ENCODE measurements at places on chromosomes 2 and 18.
A peak's percentile ranks its signal among the peaks of the same experiment; 100 is the strongest.

- no peak for DNase-seq
Measured at GRCh38 chr2:194545978-194546377, 1111.0 kb upstream of the SLC39A10 start.

GRCh38 chr2:227973241-227973640 is 101.8 kb downstream of the DAW1 start:
- DNase-seq = no peak

DNA sequence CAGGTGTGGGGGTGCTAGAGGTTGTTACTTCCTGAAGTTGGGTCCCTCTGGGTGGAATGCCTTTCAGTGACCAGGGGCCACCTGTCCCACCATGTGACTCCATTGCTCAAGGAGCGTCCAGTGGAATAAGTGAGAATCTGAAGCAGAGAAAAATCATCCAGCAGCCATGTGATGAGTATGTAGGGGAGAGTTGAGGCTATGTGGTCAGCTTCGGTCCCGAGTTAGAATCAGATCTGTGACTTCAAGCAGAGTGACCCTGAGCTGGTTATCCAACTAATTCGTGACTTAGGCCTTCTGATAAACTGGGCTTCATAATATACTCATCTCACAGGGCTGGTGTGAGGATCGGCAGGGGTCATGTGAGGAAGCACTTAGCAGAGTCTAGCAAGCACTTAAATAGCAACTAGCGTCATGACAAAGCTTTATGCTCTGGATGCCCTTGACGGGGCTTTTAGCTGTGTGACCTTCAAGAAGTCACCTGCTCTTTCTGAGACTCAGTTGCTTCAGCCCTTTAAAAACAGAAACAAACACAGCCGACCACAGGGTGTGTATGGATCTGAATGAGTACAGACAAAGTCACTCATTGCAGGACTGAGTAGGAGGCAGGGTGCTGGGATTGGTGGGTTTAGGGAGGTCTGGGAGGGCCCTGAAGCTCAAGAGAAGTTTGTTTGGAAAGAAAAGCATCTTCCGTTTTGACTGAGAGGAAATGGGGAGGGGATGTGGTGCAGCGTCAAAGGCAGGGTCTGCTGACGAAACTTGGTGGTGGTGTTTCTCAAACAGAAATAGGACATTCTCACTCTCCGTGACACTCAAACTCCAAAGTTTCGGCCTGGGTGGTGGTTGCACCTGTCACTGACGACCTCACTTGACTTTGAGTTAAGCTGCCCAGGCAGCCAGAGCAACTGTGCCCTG is 264.0 kb upstream of the CXCR4 start:
- peak; percentile 15 for DNase-seq

DNA sequence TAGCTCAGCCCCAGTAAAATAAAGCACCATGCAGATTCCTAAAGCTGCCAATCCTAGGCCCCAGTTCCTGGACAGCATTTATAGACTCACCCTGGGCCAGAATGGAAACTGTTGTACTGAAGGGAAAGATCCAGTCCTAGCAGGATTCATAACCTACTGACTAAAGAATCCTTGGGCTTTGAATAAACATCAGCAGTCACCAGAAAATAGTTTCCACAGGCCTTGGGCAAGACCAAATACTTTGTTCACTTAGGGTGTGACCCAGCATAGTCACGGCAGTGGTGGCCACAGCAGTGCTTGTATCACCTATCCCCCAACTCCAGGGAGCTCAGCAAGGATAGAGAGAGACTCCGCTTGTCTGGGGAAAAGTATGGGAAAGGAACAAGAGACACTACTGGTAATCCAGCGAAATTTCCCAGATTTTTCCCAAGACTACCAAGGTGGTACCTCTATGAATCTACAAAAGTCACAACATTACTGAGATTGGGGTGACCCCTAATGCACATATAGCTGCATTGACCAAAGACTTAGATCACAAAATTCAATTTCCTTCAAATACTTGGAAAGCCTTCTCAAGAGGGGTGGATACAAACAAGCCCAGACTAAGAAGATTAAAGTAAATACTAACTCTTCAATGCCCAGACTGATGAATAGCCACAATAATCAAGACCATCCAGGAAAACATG is 748.1 kb upstream of the LRATD1 start:
- no peak for DNase-seq

DNA sequence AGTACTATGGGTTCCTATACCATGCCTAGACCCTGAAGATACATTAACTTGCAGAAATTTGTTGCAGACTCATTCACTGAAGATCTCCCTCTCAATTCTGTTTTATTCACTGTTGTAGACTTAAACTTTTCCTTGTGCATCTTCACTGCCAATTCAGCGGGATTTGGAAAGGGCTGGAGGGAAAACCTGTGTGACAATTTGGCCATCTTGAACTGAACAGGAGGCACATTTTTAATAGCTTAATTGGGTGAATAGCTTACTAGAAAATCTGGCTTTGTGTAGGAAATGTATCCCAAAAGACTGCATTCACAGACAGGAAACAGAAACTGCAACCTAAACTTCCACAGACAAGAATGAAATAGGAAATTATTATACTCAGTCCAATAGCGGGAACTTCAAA is 512.3 kb downstream of the XIRP2 start:
- no peak for DNase-seq

DNA sequence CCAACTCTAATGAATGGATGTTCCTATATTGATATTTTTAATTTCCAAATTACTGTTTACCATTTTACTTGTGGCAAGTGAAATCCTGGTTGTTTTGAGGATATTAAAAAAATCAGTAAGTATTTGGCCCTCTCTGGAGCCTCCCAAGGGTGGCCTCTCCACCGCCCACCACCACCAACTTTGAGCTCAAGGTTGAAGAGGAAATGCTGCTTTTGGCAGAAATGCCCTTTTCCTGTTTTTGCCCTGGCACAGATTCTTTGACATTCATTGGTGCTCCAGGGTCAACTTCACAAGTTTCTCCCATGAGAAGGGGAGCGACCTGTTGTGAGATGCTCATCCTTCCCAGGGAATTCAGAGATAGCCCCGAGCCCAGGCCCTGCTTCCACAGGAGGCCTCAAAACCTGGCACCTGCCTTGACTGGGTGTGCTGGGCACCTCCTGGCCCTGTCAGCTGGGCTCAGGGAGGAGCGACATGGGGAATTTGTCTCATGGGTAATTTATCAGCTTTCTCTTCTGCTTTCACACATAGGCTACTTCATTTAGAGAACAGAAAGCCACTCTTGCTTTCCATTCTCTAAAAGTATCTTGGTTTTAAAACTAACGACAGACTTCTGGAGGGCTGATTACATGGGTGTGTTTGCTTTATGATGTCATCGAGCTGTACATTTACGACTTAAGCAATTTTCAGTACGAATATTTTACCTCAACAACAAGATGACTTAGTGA is 6.9 kb downstream of the CD8A start:
- DNase-seq = no peak

DNA sequence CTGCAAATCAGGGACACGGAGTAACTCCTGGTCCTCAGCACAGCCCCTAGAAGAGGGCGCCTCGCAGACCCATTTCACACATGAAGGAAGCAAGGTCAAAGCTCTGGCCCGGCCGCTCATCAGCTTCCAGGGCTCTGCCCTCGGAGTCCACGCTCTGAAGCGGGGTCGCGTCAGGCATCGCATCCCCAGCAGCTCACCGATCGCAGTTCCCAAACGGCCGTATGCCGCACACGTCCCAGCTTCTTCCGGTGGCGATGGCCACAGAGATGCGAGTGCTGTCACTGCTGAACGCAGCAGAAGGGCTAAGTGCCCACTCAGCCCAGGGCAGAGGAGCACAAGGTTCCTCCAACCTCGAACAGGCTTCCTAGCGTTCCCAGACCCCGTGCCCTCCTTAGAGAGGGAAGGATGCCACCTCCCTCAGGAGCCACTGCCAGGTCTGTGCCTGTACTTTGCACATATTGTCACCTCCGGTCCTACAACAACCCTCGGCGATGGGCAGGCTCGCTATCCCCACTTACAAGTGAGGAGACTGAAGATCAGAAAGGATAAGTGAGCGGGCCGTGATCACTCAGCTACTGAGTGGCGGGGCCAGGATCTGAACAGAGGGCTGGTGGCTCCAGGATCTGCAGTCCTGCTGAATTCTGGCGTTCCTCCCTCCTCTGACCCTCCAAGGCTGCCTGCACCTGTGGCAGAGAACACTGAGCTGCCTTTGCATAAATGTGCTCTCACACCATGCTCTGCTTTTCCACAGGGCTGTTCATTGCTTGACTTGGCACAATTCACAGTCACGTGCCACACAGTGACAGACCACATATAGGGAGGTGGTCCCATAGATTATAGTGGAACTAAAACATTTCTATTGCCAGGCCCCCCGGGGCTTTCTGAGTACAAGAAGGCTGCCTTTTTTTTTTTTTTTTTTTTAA is 71.4 kb downstream of the COPS8 start:
- DNase-seq = no peak

DNA sequence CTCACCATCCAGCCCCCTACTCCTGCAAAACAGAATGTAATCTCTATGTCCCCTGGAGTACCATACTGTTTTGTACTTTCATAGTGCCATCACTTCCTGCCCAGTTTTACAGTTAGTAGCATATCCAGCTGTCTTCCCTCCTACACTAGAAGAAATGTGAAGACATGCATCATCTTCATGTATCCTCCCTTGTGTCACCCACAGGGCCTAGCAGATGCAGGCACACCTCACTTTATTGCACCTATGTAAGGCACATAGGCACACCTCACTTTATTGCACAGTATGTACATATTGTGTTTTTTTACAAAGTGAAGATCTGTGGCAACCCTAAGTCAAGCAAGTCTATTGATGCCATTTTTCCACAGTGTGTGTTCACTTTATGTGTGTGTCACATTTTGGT is 12.0 kb downstream of the DNAJC27 start:
- no peak for DNase-seq

Measured in stimulated activated CD8-positive, alpha-beta memory T cell treated with anti-CD3 and anti-CD28 coated beads, Interleukin-15, amount 100 ng/mL, for 1 hour (primary cell).